Cardiac fibroblast (primary cell): ENCODE measurements at places on chromosomes 7 and 10.

DNA sequence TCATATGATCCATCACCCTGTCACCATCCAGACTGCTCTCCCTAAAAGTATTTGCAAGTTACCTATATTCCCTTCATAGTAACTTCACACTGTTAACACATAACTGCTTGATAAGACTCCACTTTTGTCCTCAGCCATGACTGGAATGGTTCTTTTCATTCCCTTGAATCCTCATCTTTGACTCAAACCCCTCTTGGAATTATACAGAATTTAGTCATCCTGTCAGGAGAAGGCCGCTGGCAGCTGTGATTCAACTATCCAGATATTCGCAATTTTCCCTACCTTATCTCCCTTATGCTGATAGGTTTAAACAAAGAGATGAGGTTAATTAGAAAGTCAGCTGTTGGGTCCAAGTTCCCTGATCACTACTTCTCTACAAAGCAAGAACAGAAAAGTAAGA, 143.0 kb upstream of the HPS1 start:
- no peak for DNase-seq

- peak; percentile 49 for DNase-seq
Observed at GRCh38 chr7:107394831-107395230, 75.0 kb upstream of the GPR22 start.

- DNase-seq, result no peak
Observed at GRCh38 chr7:150311146-150311545, 12.0 kb upstream of the LRRC61 start.

GRCh38 chr7:65953890-65954450, 28.0 kb downstream of the GUSB start:
- DNase-seq, result no peak

DNA sequence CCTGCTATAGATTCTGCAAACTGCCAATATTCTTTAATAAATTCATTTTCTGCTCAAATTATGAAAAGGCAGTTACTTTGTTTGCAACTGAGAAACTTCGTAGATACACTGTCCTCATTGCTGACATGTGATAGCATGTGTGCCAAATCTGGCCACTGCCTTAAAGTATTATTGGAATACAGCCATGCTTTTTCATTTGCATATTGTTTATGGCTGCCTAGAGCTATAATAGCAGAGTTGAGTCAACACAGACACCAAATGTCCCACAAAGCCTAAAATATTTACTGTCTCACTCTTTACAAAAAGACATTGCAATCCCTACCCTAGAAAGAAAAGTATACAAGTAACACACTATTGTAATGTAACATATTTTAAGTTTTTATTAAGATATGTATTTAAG, 647.4 kb downstream of the XPNPEP1 start:
- DNase-seq, result no peak

GRCh38 chr10:25556457-25556856, 377.6 kb upstream of the MYO3A start:
- DNase-seq, result peak; percentile 95
